ENCODE measurements at places on chromosomes 16 and 17.
A peak's percentile ranks its signal among the peaks of the same experiment; 100 is the strongest.

DNA sequence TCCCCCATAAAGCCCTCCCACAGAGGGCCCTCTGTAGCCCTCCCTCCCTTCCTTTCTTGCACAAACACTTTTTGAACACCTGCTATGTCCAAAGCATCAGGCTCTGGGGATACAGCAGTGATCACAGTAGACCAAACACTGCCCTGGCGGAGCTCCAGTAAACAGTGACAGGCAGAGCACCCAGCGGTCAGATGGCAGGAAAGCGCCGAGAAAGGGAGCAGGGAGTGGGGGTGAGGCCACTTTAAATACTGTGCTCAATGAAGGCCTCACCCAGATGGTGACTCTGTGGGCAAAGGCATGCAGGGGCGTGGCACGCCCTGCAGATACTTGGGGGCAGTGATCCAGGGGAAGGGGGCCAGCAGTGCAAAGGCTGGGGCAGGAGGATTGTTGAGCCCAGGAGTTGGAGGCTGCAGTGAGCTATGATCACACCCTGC lies 7.6 kb downstream of the PRR29 start:
- H3K27ac ChIP-seq, result no peak overlapping the region
- peak; percentile 42 for DNase-seq

DNA sequence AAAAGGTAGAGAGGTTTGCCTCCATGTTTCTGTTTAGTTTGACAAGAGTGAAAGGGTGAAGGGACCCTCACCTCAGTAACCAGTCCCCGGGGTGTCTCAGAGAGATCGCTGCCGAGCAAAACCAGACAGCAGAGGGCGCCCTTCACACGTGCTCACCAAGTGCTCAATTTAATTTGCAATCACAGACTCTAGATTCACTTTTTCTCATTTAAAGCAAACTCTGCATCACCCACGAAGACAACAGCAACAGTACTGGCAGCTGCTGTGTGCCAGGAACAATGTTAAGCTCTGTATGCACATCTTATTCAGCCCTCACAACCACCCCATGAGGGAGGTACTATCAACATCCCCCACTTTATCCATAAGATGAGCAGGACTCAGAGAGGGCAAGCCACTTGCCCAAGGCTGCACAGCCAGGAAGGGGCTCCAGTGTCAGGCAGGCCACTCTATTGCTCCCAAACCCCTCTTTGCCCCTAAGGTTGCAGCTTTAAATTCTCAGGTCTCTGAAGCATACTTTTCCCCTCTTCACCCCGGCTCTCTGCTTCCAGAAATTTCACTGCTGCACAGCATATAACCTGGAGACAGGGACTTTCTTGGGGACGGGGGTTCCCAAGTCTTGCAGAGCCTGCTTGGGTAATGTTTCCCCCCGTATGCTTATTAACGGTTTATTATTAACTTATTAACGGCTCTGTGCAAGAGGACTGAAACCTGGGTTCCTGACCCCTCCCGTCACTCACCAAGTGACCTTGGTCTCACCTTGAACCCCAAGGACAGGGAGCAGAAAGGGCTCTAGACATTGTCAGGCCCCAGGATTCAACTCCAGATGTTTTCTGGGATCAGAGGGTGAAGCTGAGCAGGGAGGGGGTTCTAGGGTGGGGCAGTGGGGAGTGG lies 70.9 kb downstream of the CNGB1 start:
- no peaks in the 10 kb centered on the region for H3K36me3 ChIP-seq
- H3K27me3 ChIP-seq, result no peaks in the 10 kb centered on the region
- H3K4me1 ChIP-seq, result peaks cover 4% of the 10 kb centered on the region
- peak; percentile 51 for DNase-seq

- H3K36me3 ChIP-seq, result peaks cover 5% of the 10 kb centered on the region
- H3K4me1 ChIP-seq, result peaks cover 58% of the 10 kb centered on the region
- no peak within 1 kb of the TSS for H3K4me3 ChIP-seq
Measured at GRCh38 chr16:1096169-1097082, at the start of gene C1QTNF8. Gene C1QTNF8 (minus strand): TSS chr16:1096244. CDS start chr16:1094922, 1,322 bp downstream.

GRCh38 chr16:56985288-56985961 lies 3.9 kb upstream of the NLRC5 start:
- H3K36me3 ChIP-seq, result no peaks in the 10 kb centered on the region
- peaks cover 17% of the 10 kb centered on the region for H3K4me1 ChIP-seq
- H3K4me3 ChIP-seq, result no peak overlapping the region
- peaks cover 4% of the 10 kb centered on the region for H3K27me3 ChIP-seq
- no peak for DNase-seq
- no peak overlapping the region for H3K27ac ChIP-seq

Data from spinal cord (tissue), 10 donors.